ENCODE measurements at places on chromosomes 11 and 22.

DNA sequence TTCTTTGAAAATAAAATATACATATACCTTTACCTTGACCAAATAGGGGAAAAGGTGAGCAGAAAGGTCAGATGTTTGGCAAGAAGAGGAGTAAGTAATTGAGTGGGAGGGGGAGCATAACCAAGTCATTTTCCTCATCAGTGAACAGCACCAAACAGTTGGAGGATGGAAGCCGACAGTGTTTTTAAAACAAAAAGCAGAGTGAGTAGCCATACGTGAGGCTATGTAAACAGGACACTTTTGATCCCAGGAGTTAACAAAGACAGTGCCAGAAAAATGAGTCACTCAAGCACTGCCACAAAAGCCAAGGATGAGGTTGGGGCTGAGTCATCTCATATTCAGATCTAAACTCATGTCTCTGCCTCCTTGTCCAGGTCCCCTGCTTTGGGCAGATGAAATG, 734.7 kb downstream of the KCNA4 start:
- DNase-seq: no peak

- DNase-seq: no peak
Observed at GRCh38 chr11:114883472-114883871, 205.1 kb downstream of the NXPE2 start.

DNA sequence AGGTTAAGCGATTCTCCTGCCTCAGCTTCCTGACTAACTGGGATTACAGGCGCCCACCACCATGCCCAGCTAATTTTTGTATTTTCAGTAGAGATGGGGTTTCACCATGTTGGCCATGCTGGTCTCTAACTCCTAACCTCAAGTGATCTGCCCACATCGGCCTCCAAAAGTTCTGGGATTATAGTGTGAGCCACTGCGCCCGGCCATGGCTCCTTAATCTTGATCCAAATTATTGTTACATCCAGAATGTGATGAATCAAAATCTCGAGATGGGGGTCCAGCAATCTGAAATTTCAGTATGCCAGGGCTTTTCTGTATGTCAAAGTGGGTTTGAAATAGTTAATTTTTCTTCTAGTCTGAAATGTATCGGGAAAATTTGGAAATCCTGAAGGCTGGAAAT, 3.7 kb downstream of the RPL27A start:
- DNase-seq: no peak

- DNase-seq: no peak
Observed at GRCh38 chr11:18617688-18618341, 16.3 kb downstream of the SPTY2D1 start.

GRCh38 chr22:36339171-36340065, 48.3 kb downstream of the MYH9 start:
- DNase-seq: no peak

DNA sequence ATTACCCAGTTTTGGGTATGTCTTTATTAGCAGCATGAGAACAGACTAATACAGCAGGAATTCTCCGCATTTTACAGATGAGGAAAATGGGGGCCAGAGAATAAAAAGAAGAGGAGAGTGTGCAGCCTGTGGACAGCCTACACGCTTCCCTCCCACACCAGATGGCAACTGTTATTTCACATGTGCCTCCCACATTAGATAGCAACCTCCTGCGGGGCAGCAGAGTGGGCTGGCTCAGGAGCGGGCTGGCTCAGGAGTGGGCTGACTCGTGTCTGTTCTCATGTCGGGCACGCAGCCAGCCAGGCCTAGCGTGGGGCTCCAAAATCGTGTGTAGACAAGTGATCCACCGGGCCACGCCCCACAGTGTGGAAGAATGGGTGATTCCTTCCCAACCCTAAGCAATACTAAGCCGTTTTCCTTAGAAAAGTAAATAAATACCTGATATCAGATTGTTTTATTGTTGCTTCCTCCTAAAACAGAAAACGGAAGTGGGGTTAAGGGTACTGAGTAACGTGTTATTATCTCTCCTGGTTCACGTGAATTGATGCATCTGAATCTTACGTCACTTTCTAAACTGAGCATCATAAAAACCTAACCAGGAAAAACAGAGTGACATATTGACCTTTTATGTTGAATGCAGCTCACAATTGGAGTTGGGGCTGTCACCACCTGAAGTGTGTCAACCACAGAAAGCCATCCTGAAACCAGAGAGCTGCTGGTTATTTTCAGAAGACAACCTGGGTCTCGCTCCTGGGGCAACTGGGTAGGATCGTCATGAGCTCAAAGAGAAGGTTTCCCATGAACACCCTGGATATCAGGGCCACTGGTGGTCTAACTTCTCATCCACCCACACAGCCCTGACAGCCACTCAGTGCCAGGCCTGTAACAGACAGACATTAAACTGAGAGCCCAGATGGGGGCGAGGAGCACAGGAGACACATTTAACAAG, 3.3 kb downstream of the TTLL1 start:
- DNase-seq: no peak

- no peak for DNase-seq
Observed at GRCh38 chr22:37292641-37293040, 10.3 kb downstream of the CYTH4 start.

DNA sequence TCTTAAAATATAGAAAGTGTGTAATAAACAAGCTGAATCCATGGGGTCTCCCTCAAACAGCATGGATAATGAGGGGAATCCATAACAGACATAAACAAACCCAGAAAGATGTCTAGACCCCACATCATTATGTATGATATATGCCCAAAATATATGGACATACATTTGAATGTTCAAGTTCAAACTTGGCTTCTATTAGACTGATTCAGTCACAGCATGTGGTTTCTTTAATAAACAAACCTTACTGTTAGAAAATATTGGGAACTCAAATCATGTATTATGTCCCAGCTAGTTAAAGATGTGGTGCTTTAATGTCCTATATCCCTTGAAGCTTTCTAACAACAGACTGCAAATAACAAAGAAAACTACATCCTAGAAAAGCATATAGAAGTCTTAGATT, 228.6 kb downstream of the SOX6 start:
- no peak for DNase-seq

- no peak for DNase-seq
Observed at GRCh38 chr11:92931746-92932422, 37.6 kb upstream of the MTNR1B start.

DNA sequence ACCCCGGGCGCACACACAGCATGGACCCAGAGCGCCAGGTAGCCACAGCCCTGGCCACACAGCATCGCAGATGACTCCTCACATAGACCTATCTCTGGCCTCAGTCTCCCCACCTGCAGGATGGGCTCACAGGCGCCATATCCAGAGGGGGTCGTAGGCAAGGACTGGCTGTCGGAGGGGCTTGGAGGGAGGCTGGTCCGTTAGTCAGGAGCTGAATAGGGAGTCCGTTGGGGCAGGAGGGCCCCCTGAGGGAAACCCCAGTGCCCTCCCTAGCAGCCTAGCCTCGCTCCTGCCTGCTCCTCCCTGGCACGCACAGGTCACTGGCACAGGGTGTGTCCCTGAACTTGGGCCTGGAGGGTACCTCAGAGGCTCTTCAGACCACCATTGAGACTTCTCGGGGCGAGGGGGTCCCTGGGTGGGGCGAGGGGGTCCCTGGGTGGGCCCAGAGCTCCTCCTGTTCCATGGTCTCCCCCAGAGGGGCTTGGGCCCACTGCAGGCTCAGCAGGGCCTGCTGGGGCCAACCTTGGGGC, 2.0 kb downstream of the PLXNB2 start:
- no peak for DNase-seq

DNA sequence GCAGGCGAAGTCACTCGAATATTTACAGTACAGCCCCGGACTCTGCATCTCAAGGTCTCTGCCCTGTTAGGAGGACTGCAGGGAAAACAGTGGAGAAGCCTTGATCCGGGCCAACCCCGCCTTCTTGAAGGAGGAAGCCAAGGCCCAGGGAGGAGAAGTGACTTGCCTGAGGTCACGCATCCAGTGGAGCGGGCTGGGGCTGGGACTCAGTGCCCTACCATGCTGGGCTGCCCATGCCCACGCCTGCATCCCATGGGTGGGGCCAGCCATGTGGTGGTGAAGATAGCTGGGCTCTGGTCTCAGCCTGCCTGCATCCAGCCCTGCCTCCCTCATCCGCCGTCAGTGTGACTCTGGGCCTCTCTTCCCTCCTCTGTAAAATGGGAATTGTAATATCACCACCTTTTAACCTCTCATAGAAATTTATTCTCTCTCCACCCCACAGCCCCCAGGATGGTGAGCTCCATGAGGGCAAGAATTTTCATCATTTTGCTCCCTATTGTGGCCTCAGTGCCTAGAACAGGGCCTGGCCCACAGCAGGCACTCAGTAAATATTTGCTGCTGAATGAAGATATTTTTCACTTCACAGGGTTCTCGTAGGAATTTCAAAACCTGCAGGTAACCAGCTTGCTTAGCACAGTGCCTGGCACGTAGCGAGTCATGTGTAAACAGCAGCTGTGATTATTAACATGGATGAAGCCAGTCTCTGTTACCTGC, 57.3 kb downstream of the OTOG start:
- no peak for DNase-seq

GRCh38 chr11:11985954-11986949, 22.2 kb downstream of the DKK3 start:
- no peak for DNase-seq

- DNase-seq: no peak
Observed at GRCh38 chr11:95688501-95689222, 100.9 kb downstream of the FAM76B start.

GRCh38 chr11:85628771-85629341, 463 bp downstream of the TMEM126B start:
- no peak for DNase-seq

GRCh38 chr22:43199541-43199940, 12.6 kb upstream of the TTLL12 start:
- no peak for DNase-seq

GRCh38 chr11:32379719-32380118, 55.6 kb downstream of the WT1 start:
- no peak for DNase-seq

DNA sequence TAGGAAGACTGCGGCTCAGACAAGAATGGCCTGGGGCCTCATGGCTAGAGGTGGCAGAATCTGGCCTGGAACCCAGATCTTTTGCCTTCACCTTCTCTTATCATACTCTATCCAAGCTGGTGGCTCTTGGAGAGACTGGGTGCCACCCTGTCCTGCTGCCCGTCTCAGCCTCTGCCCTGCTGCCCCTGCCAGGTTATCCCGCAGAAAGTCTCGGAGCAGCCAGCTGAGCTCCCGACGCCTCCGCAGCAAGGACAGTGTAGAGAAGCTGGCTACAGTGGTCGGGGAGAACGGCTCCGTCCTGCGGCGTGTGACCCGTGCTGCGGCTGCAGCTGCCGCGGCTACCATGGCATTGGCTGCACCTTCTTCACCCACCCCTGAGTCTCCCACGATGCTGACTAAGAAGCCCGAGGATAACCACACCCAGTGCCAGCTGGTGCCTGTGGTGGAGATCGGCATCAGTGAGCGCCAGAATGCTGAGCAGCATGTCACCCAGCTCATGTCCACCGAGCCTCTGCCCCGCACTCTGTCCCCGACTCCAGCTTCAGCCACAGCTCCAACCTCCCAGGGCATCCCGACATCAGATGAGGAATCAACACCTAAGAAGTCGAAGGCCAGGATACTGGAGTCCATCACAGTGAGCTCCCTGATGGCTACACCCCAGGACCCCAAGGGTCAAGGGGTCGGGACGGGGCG, 5.9 kb downstream of the INCENP start:
- DNase-seq: no peak

- DNase-seq: peak; percentile 23
Observed at GRCh38 chr22:30005213-30005857, 74.9 kb upstream of the HORMAD2 start.

DNA sequence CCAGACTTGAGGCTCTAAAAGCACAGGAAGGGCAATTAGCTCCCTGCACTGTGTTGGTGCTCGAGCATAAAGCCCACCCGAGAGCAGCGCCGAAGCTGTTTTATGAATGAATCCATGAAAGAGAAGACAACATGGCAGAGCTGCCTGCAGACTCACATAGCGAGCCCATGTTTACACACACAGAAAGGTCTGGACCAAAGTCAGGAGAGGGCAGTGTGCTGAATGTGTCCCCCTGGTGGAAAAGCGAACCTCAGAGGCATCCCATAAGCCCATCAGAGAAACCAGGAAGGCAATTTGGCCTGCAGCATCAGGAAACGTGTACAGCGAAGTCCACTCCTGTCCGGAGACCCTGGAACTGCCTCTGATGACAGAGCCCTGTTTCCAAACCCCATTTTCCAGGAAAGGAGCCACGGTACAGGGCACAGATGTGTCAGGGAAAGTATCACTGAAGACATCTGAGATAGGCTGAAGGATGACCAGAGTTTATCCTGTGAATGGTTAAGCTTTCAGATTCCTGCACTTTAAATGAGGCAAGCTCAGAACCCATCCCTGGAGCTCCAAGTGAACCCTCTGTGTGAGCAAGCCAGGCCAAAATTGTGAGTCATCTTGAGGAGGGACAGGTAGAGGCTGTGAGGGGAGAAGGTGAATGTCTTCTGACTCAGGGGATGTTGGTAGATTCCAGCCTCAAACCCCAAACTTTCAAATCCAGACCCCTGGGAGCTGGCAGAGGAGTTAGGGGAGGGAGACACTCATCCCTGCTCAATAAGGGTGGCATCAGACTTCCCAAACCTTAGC, 36.9 kb downstream of the CHRDL2 start:
- DNase-seq: no peak

DNA sequence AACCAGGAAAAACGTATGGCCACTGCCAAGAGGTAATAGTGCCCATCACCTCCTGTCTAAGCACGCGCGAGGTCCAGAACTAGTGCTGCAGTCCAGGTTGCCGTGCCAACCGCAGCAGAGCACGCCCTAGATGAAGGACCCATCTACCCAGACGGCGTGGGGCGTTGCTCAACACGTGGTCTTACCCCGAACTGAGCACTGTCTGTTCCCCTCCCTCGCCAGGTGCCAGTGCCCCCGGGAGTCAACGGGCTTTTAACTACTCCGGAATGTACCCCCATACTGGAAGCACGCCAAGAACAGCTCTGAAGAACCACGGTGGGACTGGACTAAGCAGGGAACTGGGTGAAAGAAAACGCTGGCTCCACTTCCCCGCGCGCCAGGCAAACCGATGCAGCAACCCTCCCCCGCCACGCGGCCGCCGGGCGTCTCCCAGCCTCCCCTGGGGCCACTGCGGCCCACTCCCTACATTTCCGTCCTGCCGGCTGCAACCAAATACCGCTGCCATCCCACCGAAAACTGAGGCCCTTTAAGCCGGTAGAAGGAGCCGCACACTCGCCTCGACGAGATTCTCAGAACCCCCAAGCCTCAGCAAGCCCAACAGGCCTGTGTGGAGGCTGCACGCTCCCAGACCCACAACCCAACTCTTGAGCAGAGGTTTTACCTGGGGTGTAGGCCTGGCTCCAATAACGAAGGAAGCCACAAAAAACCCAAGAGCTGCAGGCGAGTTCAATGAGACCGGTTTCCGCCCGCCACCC, at the start of gene HSPA8:
TSS of gene HSPA8 (minus strand) at position 734 of the 755 bp plus-strand sequence. CDS start 812 bp downstream, outside the sequence.
- DNase-seq: peak; percentile 54

DNA sequence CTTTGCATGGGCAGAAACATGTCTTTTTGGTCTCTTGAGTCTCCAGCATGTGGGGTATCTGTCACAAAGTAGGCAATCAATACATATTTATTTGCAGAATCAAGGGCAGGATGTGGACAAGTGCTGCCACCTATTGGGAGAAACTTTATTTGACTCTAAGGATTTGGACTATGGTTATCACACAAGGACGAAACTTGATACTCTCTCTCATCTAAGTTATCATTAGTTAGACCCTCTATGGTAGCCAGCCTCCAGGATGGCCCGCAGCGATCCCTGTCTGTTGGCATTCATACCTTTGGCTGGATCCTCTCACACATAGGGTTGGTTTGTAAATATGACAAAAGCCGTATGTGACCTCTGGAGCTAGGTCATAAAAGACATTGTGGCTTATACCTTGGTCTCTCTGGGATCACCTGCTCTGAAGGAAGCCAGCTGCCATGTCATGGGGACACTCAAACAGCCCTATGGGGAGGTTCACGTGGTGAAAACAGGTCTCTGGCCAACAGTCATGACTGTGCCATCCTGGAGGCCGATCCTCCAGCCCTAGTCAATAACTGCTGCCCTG, 1.1 kb upstream of the FBXO7 start:
- no peak for DNase-seq

All from activated CD4-positive, CD25-positive, alpha-beta regulatory T cell (primary cell).